ENCODE measurements at places on chromosomes 4 and X.

- no peak for ATAC-seq
Measured at GRCh38 chrX:1139185-1139500, 73.3 kb downstream of the CRLF2 start.

- no peak for ATAC-seq
Measured at GRCh38 chrX:69361311-69361845, 142.7 kb upstream of the NALF2 start.

GRCh38 chr4:54683616-54684346 is 26.0 kb downstream of the KIT start:
- ATAC-seq: no peak

- ATAC-seq: peak; percentile 20
Measured at GRCh38 chrX:39726771-39727170, 371.0 kb downstream of the BCOR start.

GRCh38 chrX:74465424-74465823 is 44.1 kb downstream of the SLC16A2 start:
- no peak for ATAC-seq

GRCh38 chr4:186693159-186693815 is 30.4 kb downstream of the FAT1 start:
- ATAC-seq: no peak
